Suppressor macrophage treated with lipopolysaccharide for 1 hour (primary cell): ENCODE measurements at places on chromosomes 11 and 22.

DNA sequence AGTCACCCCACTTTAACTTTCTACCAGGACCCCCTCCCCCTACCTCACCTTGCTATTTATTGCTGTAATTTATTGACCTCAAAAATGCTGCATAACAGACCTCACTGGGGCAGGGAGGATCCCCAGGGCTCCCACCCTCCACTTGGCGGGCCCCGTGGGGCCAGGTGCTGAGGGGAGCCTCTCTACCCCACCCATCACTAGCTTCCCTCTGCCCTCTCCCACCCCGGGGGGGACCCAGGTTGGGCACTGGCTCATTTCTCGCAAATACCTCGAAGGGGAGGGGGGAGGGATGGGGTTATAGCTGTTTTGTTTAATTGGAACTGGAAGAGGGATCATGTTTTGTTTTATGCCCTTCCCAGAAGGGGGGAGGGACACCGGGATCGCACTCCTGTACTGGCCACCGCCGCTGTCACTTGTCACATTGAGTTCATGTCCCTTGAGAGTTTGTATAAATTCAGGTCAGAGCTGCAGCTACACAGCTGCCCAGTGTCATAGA, 16.3 kb upstream of the TMEM191C start:
- DNase-seq: no peak

GRCh38 chr11:85723088-85723487, 37.1 kb upstream of the CCDC89 start:
- no peak for DNase-seq

DNA sequence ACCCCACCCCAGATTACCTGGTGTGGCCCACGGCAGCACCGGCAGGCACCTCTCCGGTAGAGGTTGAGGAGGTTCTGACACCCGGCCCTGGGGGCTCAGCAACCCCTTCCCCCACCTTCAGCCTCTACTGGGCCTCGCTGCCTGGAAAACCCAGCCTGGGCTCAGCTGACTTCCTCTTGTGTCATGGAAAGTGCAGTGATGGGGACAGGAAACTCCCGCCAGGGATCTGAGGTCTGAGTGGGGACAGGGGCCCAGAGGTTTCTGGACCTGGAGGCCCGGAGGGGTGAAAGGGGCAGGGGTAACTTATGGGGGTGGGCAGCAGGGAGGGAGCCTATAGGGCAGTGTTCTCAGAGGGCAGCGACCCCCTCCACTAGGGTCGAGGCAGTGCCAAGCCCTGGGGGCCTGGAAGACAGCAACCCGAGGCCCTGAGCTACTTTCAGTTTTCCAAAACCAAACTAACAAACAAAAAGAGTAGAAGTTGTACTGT, 10.0 kb upstream of the CD5 start:
- peak; percentile 89 for DNase-seq

GRCh38 chr22:37079158-37079557, 27.6 kb downstream of the KCTD17 start:
- no peak for DNase-seq

- DNase-seq: no peak
Observed at GRCh38 chr11:74520316-74520715, 26.8 kb upstream of the LIPT2 start.

GRCh38 chr11:18449251-18449650, 6.4 kb upstream of the LDHAL6A start:
- DNase-seq: peak; percentile 68

DNA sequence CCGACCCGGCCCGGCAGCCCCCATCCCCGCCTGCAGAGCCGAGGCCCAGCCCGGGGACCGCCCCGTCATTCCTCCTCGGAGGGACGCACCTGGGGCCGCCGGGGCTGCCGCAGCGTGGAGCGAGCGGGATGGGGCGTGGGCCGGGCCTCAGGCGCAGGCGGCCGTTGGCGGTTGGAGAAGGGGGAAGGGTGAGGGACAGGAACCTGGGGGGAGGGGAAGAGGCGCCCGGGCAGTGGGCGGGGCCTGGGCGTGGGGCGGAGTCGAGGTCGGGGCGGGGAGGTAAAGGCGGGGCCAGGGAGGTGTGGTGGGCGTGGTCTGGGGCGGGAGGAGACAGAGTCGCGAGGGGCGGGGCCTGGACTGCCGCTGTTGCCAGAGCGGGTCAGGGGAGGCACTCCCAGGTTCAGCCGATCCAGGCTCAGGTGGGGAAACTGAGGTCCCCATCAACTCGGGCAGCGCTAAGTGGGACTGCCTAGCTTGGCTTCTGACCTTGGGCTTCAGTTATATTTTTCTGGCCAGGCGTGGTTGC, at the start of gene TESMIN:
TESMIN (minus strand) TSS at position 190 of the 526 bp plus-strand sequence. CDS start 860 bp downstream, outside the sequence.
- DNase-seq: peak; percentile 97

DNA sequence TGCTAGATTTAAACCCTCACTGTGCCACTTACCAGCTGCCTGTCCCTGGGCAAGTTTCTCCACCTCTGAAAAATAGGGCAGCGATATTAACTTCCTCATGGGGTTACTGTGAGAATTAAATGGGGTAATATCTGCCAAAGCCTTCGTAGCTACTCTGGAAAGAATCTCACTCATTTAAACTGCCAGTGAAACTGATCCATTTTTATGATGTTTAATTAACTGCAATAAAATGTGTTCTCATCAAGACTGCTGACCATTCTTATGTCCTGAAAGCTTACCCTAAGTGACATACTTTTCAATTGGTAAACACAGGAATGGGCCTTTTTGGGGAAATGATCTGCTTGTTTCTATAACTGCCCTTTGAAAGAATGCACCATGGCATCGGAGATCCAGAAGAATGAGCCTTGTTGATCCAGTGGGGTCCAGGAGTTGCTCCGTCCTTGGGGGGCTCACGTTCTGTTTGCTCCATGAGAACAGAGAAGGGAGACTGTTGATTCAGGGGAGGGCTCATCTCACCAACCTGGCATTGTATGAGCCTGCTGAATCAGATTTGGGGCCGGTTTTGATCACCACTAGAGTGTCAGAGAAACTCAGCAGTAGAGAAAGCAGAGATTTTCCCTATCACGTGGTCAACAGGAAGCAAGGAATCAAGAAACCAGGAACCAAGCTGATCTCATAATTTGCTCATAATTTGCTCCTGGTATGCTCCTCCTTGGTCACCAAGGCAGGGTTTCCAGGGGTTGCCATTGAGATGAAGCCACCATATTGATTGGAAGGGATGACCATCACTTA, 7.0 kb upstream of the CCDC86 start:
- DNase-seq: peak; percentile 80

DNA sequence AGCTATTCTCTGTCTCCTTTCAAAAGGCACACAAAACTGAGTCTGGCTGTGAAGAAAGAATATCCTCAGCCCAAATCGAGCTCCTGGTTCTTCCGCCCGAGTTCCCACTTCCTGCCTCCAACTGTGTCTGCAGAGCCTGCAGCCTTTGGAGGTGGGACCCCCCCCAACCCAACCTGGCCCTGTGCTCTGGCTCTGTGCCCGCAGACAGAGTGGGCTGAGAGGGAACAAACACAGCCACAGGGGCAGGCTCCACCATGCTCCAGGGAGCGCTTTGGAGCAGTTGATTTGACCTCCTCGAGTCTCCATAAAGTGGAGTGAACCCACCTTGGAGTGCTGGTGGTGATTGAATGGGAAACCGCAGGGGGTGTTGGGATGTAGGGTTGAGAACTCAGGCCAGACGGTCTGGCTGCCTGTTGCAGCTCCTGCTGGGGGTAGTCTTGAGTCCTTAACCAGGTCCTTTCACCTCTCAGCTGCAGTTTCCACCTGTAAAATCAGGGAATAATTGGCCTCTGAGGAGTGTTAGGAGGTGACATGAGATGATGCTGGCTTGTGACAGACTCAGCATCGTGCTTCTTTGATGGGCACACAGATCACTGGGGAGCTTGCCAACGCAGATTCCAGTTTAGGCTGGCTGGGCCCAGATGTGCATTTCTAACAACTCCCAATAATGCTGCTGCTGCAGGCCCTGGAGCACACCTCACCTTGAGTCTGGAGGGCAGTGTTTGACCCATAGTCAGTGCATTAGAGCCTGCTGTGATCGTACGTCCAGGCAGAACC, 11.4 kb downstream of the DAGLA start:
- DNase-seq: no peak

GRCh38 chr22:26798462-26799065, 141.2 kb downstream of the MIAT start:
- no peak for DNase-seq

GRCh38 chr11:45859661-45860140, 12.4 kb downstream of the CRY2 start:
- no peak for DNase-seq

DNA sequence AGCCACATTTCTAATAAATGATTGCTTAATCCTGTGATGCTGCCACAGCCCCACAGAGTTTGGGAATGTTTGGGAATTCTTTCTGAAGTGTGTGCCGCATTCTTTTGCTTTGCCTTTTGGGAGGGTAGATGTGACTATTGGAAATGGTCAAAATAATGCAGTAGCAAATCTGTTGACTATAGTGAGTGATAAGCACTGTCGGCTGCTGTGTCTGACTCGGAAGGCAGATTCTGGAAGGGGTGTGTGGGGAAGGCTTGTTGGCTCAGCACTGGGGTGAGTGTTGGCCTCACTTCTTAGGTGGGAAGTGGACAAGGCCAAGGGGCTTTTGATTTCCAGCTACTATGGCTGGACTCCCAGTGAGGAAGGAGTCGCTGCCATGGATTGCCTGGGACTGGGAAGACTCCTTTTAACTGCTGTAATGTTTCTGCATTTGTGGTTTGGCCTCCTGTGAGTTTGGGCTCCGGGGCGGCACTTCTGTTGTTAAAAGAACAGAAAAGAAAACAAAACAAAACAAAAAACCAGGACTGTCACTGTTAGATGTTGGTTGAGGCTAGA, 20.1 kb downstream of the ZBTB16 start:
- no peak for DNase-seq
